Inflammatory macrophage treated with lipopolysaccharide for 1 hour (primary cell): ENCODE measurements at places on chromosomes 5 and 9.

DNA sequence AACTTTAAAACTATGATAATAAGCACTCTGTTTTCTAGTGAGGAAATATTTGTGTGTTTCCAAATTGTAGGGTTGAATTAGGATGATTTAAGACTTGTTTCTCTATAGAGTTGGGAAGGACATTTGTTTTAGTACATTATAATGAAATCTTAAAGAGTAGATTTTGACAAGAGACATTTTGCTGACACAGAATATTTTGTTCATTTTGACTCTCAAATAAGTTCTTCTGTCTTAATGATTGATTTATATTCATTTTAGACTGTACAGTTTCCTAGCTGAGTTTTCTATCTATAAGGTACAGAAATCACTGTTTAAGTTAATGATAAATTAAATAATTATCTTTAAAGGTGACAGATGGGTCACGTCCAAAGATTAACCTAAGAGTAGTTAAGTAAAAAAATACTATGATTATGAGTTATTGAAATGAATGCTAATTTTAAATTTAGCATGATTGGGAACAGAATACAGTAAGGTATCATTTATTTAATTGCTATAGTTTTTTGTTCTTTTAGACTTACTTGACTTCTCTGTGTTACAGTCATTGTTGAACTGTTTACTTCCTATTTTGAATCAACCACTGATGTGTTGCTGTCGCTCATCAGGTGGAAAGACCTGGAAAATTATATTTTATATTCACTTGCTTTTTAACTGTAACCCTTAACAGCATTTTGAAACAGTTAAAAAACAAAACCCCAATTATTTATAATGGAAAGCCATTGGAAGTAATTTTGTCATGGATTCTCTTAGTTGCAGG lies 19.5 kb downstream of the PBX3 start:
- no peak for DNase-seq

DNA sequence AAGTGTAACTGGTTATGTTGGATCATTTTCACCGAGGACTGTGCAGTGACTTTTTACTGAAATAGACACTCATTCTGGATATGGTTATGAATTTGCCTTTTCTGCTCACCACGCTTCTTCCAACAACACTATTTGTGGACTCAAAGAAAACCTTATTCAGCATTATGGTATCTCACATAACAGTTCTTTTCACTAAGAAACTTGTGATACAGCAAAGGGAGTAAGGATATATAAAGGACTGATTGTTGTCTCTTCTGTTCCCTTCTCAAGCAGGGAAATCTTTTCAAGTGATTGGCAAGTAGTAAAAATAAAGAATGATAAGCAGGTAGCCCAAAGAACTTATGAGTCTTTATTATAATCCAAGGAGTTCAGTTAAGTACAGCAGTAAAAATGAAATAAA lies 131.5 kb upstream of the SV2C start:
- DNase-seq = no peak

DNA sequence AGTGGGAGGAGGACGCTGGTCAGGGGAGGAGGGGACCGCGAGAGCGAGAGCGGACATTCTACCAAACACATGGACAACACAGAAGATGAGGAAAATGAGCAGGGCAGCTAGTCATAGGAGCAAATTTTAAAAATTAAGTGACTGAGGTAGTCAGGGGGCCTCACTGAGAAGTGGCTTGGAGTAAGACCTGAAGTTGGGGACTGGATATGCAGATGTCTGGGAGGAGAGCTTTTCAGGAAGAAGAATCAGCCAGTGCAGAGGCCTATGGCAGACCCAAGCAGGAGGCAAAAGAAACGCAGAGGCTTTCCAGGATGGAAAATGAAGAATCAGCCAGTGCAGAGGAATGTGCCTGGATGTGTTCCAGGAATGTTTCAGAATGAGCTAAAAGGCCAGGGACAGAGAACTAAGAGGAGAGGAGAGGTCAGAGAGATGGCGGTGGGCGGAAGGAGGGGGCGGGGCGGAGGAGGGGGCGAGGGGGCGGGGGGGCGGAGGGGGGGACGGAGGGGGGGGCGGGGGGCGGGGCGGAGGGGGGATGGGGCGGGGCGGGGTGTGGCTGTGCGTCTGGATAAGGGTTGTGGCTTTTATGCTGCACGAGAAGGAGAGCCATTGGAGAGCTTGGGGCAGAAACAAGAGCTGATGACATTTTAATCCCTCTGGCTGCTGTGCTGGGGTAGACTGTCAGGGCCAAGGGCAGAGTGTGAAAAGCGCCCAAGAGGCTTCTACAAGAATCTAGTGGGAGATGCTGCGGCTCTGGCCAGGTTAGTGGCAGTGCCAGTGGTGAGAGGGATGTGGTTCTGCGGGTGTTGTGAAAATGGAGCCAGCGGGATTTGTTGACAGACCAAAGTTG lies 129.6 kb downstream of the KCNIP1 start:
- no peak for DNase-seq

DNA sequence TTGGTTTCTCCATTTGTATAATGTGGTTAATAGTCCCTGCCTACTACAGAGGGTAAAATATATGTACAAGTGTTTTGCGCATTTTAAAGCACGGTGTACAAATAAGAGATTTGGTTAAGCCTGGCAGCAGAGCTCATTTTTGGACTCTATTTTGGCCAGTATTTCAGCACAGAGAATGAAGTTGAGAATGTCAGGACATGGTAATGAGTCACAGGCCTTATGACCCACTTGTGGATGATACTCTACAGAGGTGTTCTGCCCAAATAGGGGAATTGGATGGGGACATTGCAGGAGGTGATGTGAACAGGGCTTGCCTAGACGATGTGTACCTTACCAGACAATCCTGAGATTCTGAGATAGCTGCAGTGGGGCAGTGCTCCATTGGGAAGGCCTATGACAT lies 50.6 kb downstream of the MELK start:
- DNase-seq = no peak

DNA sequence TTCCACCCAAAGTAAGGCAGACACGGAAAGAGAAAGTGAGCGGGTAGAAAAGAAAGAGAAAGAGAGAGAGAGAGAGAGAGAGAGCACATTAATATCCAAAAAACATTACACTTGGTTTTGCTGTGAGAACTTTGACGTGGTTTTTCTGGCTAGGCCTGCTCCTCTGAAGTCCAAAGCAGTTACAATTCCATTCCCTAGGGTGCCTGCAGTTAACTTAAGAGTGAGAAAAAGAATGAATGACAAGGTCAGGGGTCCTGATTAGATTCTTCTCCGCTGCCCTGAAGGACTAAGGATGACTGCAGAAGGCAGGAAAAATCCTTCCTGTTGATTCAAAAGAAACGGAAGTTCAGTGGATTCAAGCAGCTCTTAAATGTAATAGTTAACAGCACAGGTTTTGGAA lies 589.8 kb downstream of the PRELID2 start:
- DNase-seq = no peak

DNA sequence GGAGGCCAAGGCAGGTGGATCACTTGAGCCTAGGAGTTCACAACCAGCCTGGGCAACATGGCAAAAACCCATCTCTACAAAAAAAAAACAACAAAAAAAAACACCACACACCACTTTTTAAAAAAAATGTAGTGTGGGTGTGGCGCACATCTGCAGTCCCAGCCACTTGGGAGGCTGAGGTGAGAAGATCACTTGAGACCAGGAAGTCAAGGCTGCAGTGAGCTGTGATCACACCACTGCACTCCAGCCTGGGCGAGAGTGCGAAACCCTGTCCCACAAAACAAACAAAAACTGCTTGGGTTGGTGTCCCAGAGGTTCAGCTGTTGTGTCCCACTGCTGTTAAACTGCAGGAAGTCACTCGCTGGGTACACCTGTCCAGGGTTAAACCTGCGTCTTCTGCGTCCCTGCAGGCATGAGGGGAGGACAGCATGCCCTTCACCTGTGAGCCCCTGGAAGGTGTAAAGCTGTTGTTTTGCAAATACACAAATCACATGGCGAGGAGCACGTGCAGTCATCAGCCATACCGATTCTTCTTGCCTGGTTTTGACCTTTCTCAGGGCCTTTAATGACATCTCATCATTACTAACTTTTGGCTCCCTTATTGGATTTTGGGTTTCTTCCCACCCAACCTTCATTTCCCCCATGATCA lies 29.3 kb upstream of the CLPTM1L start:
- no peak for DNase-seq

DNA sequence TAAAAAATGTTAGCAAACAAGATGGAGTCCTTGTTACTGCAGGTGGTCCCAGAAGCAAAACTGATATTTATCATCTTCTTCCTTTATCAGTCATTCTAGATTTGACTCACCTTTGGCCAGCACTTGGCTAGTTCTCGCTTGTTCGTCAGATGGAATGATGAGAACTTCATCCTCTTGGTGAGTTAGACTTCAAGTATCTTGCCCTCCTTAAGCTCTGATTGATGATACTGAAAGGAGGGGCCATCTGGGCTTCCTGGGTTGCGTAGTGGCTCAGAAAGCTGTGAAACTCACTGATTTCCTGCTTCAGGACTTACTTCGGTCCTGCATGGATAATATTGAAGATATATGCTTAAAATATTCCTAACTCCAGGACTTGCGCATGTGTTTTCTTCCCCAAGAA lies 1248.2 kb upstream of the CDH9 start:
- DNase-seq = no peak

- DNase-seq = no peak
These were observed 44.7 kb upstream of the OTP start for GRCh38 chr5:77683171-77683732.

- DNase-seq = no peak
These were observed 85.8 kb upstream of the IL6ST start for GRCh38 chr5:56080375-56081052.

- DNase-seq = no peak
These were observed 14.6 kb downstream of the NOL8 start for GRCh38 chr9:92310562-92310961.

DNA sequence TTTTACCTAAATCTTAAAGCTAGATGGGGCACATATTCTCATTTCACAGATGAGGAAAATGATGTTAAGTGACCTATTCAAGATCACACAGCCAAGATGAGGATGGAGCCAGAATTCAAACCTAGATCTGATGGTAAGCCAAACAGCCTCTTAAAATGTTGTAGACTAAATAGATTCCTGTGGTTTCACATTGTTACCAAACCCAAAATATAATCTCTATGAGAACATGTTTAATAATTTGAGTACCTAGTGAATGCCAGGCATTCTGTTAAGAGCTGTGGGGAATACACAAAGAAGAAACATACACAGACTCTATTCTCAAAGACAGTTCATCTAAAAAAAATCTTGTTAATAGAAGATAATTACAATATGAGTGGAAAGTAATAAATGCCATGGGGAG lies 25.2 kb downstream of the HOMER1 start:
- no peak for DNase-seq

- DNase-seq = no peak
These were observed 17.6 kb upstream of the HAVCR1 start for GRCh38 chr5:157076558-157076957.

DNA sequence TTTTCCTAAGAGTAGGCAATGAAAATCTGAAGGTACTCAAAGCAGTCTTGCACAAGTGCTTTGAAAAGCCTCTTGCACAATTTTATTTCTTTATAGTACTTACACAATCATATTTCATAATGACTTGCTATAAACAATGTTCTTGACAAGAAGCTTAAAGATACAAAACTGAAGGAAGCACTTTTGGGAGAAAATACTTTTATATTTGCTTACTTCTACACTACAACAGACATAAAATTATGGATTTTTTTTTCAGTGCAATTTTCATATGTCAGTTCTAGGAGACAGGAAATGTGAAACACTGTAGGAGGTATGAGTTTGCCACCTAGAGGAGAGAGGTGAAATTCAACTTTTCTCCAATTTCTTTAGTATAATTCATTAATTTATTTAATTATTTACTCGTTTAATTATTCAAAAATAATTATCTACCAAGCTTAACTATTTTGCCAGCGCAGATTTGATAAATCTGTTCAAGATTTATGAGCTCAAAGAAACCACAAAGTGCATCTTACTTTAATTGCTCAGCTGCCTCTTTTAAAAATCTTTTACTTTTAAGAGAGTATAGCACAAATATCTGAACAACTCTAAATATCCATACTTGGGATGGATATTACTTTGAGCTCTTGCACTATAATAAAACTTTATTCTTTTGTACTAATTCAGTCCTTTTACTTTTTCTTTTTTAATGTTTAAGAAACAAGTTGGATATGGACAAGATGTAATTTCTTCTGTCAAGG lies 29.0 kb upstream of the CDKN2B start:
- peak; percentile 80 for DNase-seq

DNA sequence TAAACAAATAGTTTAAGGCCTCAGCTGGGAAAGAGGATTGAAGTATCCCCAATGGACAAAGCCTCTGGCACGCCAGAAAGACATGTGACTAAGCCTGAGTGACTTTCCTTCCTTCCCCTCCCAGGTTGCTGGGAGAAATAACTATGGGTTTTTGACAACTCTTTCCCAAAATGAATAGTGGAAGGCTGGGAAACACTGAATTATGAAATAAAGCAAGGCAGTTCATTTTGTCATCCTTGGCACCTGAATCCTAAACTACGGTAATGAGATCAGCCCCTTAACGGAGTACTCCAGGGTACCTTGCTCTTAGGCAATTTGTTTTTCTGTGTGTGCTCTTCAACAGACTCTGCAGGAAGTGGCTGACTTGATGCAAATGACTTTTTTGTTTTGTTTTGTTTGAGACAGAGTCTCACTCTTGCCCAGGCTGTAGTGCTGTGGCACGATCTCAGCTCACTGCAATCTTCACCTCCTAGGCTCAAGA lies 75.2 kb downstream of the LMNB1 start:
- DNase-seq = no peak

GRCh38 chr5:43041669-43042175 lies 1.6 kb upstream of the ANXA2R start:
- peak; percentile 77 for DNase-seq

DNA sequence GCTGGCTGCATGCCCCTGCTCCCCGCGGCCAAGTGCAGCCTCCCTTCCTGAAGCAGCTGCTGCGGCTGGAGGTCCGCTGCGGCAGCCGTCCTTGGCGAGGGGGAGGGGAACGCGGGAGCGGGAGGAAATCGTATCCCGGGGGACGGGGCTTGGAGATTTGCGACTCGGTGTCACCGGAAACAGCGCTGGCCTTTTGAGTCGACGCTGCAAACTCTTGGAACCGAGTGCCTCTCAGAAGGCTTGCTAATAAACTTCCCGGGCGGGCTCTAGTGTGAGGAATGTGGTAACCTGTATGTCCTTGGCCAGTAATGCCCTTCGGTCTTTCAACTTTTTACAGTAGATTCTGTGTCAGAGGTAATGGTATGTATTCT lies 82.7 kb downstream of the PTPDC1 start:
- peak; percentile 67 for DNase-seq

DNA sequence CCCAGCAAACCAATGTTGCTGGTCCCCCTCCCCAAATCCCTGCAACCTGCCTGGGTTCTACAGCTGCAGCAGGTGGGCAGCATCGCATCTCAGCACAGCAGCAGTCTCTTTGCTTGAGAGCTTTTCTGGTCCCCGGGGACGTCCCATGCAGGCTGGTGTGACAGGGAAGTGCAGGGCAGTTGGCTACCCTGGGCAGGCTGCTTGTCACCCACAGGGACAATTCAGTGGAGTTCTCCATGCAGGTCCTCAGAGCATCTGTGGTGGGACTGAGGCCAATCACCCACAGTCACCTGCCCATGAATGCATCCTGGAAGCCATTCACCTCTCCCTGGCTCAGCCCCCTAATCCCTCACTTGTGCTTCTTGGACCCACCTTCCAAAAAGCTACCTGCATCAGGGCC lies 43.9 kb upstream of the SEMA4D start:
- no peak for DNase-seq
